ENCODE measurements at places on chromosomes 5 and 9.

DNA sequence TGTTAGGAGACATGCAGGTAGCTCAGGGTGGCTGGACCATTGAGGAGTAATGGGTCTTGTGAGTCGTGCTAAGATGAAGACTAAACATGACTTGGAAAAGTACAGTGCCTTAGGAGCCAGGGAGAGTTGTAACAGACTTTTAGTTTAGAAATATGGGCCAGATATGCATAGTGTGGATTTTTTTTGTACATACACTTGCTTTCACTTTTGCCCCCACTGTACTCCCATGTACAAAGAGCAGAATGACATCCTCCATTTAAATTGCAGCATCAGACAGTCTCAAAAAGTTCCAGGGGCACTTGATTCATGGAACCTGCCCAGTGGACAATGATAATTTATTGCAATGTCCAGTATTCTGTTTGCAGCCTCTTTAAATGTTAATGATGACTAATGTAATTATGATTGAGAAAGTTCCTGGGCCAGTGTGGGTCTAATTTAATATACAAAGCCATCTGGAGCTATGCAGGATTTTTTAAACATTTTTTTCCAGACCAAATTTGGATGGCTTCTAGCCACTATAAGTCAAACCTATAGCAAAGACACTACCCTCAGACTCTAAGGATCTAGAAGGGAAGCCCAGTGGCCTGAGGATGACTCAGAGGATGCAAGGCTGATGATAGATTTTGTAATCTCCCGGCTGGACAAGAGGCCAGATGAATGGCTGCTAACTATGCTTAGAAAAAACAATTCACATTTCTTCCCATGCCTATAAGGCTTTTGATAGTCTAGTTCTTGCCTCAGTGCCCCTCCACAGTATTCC is 80.1 kb downstream of the TRPC7 start:
- no peak for DNase-seq

DNA sequence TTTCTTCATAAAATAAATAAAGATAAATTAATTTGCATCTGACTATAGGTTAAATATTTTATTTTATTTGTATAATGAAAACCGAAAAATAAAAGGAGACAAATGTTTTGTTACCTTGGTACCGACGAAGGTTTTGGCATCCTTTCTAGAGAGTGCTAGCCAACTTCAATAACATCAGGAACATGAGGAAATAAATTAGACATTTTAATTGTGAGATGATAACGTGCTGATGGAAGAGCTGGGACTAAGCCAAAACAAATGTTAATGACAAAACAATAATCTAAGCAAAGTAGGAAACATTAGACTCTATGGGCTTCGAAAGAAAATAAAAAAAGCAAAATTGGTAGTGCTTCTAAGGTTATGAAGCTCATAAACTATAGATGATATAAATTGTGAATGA is 201.0 kb downstream of the IRX2 start:
- peak; percentile 16 for DNase-seq

- DNase-seq: no peak
Observed at GRCh38 chr5:107871023-107871422, 200.3 kb upstream of the EFNA5 start.

DNA sequence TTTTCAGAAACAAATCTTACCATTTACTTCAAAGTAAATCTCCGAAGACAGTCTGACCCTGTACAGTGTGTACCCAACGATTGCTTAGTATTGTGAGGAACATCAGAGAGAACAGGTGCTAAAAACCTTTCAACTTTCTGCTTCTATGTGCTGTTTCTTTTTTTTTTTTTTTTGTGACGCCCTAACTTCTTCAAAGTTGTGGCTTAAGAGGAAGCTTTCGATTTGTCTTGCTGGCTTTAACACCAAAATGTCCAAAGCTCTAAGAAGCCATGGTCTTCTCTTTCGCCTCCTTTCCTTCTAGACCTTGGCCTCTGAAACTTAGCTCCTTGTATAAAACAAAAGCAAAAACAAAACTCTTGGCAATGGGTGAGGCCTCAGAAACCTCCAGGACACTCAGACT is 1.2 kb downstream of the TNFSF8 start:
- no peak for DNase-seq

DNA sequence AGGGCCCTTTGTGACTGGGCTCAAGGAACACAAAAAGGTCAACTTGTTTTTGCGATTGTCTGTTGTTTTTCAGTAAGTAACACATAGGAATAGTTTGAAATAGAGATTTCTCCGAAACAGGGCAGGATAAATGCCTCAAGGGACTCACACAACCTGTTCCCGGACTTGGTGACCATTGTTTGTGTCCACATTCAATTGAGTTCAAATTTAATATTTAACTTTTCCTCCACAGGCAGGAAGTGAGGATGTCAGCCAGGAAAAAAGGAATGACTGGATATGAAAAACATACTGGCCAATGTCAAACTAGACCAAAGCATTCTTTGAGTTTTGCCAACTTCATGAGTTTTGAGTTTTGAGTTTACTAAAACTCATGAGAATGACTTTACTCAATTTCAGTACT is 72.7 kb downstream of the SPATA31C2 start:
- DNase-seq: no peak

- peak; percentile 8 for DNase-seq
Observed at GRCh38 chr5:88269222-88269771, 652 bp upstream of the TMEM161B start.

DNA sequence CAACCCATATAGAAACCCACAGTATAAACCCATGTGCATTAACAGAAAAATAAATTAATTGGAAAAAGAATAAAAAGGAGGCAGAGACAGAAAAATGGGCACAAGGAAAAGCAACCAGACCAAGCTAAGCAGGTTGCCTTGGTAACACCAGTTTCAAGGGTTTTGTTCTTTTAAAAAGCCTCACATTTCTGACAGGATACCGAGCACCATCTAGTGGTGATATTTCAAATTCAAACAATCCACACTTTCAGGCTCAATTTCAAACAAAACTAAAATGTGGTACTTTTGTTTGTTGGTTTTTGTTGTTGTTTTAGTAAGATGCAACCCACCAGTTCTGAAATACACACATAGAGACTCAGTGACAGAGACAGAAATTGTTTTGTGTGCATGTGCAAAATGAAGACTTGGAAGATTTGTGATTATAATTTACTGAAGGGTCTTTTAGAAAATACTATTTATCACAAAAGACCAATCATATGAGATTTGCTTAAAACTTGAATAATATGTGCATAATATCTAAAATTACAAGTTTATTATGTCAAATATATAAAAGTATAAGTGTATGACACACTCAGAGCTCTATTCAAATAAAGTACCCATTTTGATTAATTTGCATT is 318.2 kb downstream of the SLCO4C1 start:
- DNase-seq: peak; percentile 4
